ENCODE measurements at places on chromosomes 12 and 14. TPM values are rescaled to one million over a fixed set of nuclear protein-coding genes. Genes with fewer than 3 reads are reported as not detected.

DNA sequence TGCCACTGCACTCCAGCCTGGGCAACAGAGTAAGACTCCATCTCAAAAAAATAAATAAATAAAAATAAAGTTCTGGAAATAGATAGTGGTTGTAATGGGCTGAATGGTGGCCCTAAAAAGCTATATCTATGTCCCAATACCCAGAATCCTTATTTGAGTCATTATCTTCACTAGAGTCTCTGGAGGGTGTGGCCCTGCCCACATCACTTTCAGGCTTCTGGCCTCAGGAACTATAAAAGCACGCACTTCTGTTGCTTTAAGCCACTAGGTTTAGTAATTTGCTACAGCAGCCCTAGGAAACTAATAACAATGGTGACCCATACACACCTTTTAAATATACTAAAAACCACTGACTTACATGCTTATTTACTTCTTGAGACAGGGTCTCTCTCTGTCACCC, 49.9 kb downstream of the MAP3K9 start:
- DNase-seq: no peak

The KRT3 gene
- not detected for polyA plus RNA-seq

GRCh38 chr14:93012951-93013719, 90.2 kb downstream of the CHGA start:
- no peak for DNase-seq

- DNase-seq: no peak
These were observed 23.1 kb upstream of the IL22 start for GRCh38 chr12:68276402-68276930.

The DBX2 gene
- not detected for polyA plus RNA-seq

GRCh38 chr14:67071506-67071905, 117.7 kb upstream of the GARIN2 start:
- DNase-seq: no peak

DNA sequence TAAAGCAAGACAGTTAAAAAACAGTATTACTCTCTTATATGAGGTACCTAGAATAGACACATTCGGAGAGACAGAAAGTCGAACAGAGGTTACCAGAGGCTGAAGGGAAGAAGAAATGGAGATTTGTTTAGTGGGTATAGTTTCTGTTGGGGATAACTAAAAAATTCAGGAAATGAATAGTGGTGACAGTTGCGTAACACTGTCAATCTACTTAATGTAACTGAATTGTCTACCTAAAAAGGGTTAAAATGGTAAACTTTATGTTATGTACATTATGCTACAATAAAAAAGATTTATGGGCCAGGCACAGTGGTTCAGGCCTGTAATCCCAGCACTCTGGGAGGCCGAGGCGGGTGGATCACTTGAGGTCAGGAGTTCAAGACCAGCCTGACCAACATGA, 30.6 kb upstream of the SLC6A13 start:
- DNase-seq: no peak

DNA sequence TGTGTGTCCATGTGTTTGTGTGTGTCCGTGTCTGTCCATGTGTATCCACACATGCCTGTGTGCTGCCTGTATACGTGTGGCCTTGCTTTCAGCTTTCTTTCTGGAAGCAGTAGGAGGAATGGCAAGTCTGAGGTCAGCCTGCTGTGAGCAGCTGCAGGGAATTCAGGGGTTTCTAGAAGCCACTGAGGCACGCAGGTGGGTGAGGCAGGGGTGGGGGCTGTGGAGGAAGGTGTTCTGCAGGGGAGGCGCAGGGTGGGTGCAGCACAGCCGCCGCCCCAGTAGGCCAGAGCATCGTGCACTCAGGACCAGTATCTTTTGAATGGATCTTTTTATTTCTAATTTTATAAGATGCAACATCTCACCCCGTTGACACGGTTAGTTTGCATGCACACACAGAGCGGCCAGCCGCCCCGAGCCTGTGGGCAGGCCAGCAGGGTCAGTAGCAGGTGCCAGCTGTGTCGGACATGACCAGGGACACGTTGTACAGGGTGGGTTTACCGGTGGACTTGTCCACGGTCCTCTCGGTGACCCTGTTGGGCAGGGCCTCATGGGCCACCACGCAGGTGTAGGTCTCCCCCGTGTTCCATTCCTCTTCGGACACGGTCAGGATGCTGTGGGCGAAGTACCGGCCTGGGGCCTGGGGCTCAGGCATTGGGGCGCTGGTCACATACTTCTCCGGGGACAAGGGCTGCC, 327.7 kb downstream of the TMEM121 start:
- peak; percentile 77 for DNase-seq

The IKBIP gene
- 13.9 TPM for polyA plus RNA-seq

- DNase-seq: no peak
These were observed 81.8 kb downstream of the WIF1 start for GRCh38 chr12:65039301-65039700.

DNA sequence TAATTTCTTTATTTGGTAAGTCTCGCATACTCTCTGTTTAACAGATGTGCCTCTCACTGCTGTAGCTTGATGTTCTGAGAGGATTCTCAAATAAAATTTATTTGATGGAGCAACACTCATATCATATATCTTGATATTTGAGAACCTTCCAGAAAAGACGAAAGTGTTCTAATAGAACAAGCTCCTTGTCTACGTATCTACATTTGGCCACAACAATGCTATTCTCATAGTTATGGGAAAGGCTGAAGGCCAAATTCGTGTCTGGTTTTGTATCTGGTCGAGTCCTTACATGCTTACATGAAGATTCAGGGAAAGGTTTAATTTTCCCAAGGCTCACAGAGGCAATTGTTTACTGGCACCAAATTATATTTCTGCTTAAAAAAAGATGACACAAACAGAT, 186.7 kb upstream of the SLC38A2 start:
- no peak for DNase-seq

- DNase-seq: no peak
These were observed 3.2 kb downstream of the AJUBA start for GRCh38 chr14:22978981-22979671.

The ANO2 gene
- polyA plus RNA-seq: 2.1 TPM

DNA sequence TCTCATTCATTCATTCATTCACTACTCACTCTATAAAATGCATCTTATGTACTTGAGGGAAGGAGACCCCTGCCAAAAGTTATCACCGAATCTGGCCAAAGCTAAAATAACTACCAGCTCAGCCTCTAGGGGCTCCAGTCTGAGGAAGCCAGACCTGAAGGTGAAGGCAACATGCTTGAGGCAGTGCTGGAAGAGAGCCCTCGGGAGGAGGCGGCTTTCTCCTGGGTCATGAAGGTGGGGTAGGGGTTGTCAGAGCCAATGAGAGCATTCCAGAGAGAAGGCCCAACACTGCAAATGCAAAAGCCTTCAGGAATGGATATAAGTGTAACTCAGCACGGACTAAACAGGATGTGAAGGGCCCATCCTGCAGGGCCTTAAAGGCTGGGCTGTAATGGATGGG, 62.4 kb downstream of the GSC start:
- DNase-seq: no peak

DNA sequence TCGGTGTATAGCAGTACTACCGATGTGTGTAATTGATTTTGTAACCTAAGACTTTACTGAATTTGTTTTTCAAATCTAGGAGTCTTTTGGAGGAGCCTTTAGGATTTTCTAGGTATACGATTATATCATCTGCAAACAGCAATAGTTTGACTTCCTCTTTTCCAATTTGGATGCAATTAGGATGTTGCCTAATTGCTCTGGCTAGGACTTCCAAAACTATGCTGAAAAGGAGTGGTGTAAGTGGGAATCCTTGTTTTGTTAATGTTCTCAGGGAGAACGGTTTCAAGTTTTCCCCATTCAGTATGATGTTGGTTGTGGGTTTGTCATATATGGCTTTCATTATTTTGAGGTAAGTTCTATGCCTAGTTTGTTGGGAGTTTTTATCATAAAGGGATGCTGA, 171.6 kb upstream of the PDE3A start:
- no peak for DNase-seq

The BIN2 gene
- 24.7 TPM for polyA plus RNA-seq

DNA sequence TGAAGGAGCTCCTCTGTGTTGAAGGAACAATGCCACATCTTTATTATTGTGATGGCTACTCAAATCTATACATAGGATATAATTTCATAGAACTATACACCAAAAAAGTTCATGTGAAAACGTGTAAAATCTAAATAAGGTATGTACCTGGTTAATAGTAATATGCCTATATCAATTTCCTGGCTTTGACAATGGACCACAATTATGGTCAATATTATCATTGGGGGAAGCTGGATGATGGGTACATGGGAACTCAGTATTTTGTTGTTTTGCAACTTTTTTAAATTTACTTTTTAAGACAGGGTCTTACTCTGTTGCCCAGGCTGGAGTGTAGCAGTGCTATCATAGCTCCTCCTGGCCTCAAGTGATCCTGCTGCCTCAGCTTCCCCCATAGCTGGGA, 270.7 kb downstream of the TMEM132C start:
- no peak for DNase-seq

DNA sequence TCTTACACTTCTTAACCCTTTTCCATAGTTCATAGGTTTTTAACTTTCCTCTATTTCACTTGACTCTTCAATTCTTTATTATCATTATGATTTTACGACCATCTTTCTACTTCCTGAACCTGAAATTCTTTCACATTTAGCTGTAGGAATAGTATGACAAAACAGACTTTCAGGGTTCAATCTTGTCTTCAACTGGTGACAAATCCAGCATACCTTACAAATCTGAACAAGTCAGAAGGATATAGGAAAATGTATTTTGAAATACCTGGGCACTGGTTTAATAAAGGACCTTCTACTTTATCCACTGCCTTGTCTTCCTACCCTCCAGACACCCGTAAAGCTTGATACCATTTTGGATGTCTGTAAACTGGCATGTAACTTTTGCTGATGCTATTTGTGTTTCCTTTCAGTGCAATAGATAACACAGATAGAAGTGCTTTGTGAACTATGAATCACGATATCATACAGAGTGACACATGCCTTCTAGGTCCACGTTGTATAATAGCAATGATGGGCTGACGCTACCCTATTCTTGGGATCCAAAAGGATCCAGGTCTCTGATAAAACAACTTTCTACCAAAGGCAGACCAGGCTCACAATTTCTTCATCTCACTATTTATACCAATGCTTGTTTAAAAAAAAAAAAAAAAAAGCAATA, 77.4 kb upstream of the SAV1 start:
- DNase-seq: no peak

DNA sequence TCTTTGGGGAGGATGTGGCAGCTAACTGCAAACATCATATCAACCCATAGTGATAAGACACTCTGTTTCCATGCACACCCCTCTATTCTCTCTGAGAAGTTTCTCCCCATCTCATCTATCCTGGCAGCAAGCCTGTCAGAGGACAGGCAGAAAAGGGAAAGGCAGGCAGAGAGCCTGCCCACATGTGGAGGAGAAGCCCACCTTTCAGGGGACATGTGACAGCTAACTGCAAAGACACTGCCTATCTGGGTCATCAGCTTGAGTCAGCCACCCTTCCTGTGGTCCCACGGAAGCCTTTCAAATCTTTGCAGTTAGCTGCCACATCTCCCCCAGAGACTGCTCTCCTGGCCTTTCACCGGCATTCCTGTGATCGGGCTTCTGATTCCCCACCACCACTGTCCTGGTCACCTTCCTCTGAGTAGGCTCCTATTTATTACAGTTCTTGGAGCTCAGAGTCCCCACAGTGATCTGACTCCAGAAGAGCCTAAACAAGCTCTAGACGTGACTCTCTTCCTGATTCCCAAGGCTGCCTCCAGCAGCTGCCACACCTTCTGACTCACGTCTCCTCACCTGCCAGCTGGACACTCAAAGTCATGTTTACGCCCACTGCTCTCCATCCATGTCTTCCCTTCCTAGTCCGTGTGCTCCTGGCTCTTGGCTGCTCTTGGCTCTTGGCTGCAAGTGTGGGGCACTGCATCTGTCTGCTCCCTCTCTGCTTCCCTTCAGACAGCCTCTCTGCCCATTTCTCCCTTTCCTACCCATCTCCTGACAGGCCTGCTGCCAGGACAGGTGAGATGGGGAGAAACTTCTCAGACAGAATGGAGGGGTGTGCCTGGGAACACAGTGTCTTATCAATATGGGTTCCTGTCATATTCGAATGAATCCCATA, 7.5 kb upstream of the KRT1 start:
- peak; percentile 42 for DNase-seq

DNA sequence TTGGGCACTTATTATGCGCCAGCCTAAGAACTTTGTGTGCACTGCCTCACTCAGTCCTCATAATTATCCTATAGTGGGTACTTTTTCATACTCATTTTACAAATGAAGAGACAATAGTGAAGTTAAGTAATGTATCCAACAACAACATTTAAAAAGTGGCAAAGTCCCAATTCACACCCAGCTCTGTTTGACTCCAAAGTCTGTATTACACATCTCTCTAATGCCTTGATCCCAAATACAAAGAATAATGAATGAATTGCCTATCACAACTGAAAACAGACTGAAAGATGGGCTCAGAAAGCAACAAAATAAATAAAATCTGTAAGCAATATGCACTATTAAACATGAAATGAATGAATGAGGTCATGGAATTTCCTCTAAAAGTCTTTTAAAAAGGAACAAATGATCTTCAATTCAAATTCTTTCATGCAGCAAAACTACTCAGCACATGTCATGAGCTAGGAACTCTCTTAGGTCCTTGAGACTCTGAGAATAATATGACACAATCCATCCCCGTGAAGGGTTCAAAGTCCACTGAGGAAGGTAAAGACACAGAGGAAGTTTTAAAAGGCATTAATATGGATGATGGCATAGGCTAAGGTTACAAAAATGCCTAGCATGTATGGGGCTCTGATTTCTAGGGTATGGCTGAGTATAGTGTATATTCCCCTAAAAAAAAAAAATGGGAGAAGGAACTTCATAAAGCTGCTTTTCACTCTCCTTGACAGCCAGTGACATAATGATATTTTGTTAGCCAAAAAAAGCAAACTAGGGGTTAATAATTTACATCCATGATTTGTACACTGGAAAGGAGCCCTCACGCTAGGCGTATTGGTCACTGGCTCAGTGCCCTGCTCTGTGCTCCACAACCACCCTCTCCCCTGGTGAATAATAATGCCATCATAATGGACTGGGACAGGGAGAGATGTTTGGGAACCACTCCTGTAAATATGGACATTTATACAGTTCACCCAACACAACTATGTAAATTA, 103.4 kb downstream of the SLC2A13 start:
- DNase-seq: no peak

GRCh38 chr12:47356129-47356700, 276.5 kb upstream of the AMIGO2 start:
- no peak for DNase-seq

GRCh38 chr12:93484315-93484981, 17.1 kb downstream of the MRPL42 start:
- DNase-seq: no peak

The IFNG-AS1 gene
- polyA plus RNA-seq: 1.5 TPM

The BEGAIN gene
- 6.9 TPM for polyA plus RNA-seq

DNA sequence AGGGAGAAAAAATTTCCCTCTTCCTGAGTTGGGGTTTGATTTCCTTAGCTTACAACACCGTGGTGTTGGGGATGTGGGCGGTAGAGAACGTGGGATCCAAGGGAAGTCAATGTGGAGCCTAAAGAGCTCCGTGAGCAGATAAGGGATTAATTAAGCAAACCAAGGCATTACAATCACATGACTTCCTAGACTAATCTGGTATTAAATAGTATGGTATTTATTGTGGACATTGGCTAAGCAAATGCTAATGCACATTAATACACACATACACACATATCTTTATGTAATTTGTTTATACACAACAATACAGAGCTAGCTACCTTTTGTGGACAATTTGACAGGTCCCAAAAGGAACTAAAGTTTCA, 791 bp upstream of the RNF41 start:
- DNase-seq: no peak

The ZC2HC1C gene
- 2.4 TPM for polyA plus RNA-seq

- DNase-seq: no peak
These were observed 122.5 kb downstream of the PHLDA1 start for GRCh38 chr12:75908961-75909605.

- DNase-seq: peak; percentile 41
These were observed 374.7 kb downstream of the ALG10 start for GRCh38 chr12:34396861-34397590.

The TAS2R50 gene
- polyA plus RNA-seq: not detected

GRCh38 chr12:92769124-92769901, 66.5 kb downstream of the PLEKHG7 start:
- no peak for DNase-seq
